Nephron progenitor cell (in vitro differentiated cells): ENCODE measurements at places on chromosomes 16 and 17.

DNA sequence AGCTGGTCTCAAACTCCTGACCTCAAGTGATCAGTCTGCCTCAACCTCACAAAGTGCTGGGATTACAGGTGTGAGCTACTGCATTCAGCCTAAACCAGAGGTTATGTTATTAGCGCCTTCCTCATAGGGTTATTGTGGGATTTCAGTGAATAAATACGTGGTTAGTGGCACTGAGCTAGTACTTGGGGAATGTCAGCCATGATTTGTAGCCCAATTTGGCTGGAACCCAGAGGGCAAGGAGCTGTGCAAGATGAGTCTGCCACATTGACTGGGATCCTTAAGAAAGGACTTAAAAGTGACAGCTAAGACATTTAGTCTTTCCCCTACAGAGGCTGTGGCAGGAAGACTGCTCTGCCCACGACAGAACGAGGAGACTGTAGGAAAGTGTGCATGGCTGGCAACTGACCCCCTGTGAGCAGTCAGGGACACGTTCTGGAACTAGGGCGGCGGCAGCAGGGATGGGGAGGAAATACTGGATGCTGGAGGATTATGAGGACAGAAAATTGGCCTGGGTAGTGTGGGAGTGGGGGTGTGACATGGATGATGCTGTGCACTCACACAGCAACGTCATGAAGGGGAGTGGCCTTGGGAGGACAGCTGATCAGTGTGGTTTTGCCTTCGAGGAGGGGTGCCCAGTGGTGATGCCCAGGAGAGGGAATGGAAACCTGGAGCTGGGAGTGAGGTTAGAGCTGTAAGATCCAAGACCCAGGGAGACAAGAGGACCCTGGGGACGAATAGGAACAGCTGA lies 14.6 kb downstream of the ATP5PD start:
- DNase-seq: peak; percentile 27

DNA sequence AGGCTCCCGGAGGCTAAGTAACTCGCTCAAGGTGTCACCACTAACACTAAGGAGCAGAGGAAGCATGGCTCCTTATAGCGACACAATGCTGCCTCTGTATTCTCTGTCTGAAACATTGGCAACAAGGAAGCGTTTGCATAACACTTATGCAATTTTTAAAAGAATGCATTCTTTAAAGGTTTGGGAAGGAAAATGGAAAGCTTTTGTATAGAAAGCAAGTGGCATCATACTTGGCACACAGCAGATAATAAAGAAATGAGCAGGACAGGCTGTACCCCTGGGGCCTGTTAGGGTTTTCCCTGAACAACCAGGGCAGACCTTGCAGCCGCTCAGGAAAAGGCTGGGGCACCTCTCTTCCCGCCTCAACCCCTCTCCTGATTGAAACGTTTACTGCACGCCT lies 36.9 kb downstream of the PPL start:
- no peak for DNase-seq

DNA sequence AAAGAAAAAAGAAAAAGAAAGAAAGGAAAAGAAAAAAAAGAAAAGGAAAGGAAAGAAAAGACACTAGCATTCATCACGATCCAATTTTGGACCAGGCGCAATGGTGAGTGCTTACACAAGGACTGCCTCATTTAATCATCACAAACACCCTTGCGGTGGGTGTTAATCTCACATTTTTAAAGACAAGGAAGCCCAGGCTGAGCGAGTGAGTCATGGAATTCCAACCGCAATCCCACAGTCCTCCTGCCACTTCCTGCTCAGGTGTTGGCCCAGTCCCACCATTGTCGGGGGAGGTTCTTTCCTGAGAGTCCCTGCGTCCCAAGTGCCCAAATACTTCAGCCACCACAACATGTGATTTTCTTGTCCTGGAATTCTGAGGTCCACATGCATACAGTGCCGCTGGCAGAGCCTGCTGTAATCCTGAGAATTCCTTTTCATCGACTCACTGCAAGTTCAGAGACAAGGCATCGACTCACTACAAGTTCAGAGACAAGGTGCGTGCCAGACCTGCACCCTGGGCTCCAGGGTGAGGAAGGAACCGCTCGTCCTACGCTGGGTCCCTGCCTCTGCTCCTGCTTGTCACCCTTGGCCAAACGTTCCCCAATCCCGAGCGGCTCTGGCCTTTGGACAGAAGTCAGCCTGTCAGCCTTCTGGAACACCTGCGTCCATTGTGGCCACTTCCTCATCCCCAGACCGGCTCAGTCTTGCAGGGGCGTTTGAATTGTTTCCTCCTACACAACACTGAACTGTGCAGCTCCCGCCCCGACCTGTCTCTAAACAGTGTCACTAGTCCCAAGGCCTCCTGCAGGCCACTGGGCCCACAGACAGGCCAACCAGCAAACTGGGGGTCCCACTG lies 5.8 kb downstream of the ZG16B start:
- DNase-seq: no peak

- peak; percentile 84 for DNase-seq
These were observed at the start of gene HAS3 for GRCh38 chr16:69105501-69106361. Gene HAS3 (plus strand): TSS chr16:69105653. CDS start chr16:69109396, 3,743 bp downstream.

DNA sequence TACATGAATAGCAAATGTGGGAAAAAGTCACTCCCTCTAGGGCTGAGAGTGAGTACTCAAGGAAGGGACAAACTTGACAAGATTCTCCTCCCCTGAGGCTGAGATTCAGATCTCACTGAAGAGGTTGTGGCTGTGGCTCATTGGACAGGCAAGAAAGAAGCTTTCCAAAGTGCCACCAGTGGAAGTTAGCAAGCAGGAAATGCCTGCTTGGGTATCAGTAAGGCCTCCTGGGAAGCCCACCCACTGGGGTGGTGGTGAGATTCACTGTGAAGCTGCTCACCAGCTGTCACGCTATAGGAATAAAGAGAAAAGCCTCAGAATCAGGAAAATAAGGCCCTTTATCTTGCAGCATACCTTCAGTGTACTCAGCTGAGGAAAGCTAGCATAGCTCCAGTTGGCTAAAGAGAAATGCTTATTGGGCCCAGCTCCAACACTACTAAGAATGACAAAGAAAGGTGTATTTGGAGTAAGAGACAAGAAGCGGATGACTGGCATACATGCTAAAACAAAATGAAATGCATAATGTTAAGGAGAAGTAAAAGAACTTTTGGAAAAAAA lies 274.4 kb upstream of the TOM1L1 start:
- DNase-seq: no peak

- no peak for DNase-seq
These were observed 1.4 kb upstream of the KRT19 start for GRCh38 chr17:41529491-41529915.

DNA sequence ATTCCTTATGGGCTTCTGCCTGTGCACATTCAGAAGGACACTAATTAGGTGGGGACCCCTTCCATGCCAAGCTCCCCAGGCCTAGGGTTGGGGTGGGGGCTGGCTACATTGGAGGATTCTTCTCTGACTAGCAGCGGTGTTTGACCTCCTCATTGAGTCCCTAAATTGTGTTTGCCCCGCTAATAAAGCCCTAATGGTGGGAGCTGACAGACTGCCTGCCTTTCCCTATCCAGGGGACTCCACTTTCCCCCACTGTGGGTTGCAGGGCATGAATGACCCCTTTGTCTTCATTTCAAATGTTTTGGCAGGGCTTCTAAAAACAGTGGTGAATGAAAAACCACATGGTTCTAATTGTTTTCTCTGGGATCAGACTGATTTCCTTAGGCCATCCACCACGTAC lies 476.8 kb upstream of the CDH11 start:
- no peak for DNase-seq

DNA sequence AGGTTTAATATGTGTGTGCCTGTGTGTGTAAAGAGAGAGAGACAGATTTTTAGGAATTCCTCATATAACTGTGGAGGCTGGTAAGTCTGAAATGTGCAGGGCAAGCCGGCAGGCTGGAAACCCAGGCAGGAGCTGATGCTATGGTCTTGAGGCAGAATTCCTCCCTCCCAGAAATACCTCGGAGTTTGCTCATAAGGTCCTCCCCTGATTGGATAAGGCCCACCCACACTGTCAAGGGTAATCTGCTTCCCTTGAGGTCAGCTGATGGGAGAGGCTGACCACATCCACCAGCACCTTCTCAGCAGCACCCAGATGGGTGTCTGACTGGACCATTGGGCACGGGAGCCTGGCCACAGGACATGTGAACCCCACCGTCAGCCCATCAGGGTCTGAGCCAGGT lies 42.4 kb downstream of the C16orf95 start:
- no peak for DNase-seq

GRCh38 chr17:73331060-73331459 lies 19.3 kb upstream of the CDC42EP4 start:
- DNase-seq: no peak
